ENCODE measurements at places on chromosomes 4 and X. TPM values are rescaled to one million over a fixed set of nuclear protein-coding genes. Genes with fewer than 3 reads are reported as not detected.

Gene GAGE1
- total RNA-seq: not detected

Gene TMEM144
- total RNA-seq: 23.8 TPM

Gene PDE6B
- not detected for total RNA-seq

Gene NDST3
- total RNA-seq: not detected

Gene CABS1
- not detected for total RNA-seq

Gene DNASE1L1
- total RNA-seq: 22.2 TPM

Gene MAGEB1
- total RNA-seq: not detected

Gene GAGE12D
- total RNA-seq: not detected

Gene RNF128
- 4.6 TPM for total RNA-seq

Gene NLGN3
- 0.17 TPM for total RNA-seq

Gene MAGEA2
- not detected for total RNA-seq

Gene DOK7
- not detected for total RNA-seq

Gene TTC29
- not detected for total RNA-seq

Gene CXCL3
- not detected for total RNA-seq

Gene ANOS1
- total RNA-seq: 11.7 TPM

Gene DIPK2B
- total RNA-seq: 12.9 TPM

Gene CACNA1F
- total RNA-seq: under 0.01 TPM

Gene CLIC2
- 32.8 TPM for total RNA-seq

Gene PDK3
- 19.8 TPM for total RNA-seq

Gene XG
- total RNA-seq: 22.7 TPM

Gene MAGEA8
- total RNA-seq: not detected

Gene ASB12
- not detected for total RNA-seq
